Stimulated activated CD8-positive, alpha-beta memory T cell treated with anti-CD3 and anti-CD28 coated beads, Interleukin-4, amount 100 ng/mL, for 1 hour (primary cell): ENCODE measurements at places on chromosomes 1 and 21.

- no peak for DNase-seq
Observed at GRCh38 chr1:46673749-46674182, 2.1 kb downstream of the TEX38 start.

DNA sequence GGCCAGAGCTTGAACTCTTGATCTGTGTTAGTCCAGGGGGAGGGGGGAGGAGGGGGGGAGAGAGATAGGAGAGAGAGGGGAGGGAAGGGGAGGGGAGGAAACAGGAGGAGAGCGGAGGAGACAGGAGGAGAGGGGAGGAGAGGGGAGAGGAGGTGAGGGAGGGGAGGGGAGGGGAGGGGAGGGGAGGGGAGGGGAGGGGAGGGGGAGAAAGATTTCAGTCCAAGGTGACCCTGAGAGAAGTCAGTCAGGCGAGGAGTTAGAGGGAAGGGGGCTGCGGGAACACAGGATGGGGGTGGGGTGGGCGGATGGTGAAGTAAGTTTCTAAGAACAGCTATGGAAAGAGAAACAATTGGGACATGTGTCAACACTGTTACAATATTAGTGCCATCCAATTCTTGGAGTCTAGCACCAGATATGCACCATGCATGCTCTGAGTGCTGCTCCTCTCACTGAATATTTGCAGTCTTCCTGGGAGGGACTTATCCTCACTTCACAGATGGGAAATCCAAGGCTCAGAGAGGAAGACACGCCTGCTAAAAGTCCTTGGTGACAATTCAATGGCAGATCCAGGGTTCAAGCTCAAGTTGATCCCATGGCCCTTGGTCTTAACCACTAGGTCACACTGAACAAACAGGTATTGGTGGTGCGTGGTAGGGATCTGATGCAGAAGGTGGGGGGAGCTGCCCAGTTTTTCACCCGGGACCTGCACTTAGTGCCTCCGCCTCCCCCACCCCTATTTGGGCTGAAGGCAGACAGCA, 42.5 kb upstream of the ECE1 start:
- no peak for DNase-seq

DNA sequence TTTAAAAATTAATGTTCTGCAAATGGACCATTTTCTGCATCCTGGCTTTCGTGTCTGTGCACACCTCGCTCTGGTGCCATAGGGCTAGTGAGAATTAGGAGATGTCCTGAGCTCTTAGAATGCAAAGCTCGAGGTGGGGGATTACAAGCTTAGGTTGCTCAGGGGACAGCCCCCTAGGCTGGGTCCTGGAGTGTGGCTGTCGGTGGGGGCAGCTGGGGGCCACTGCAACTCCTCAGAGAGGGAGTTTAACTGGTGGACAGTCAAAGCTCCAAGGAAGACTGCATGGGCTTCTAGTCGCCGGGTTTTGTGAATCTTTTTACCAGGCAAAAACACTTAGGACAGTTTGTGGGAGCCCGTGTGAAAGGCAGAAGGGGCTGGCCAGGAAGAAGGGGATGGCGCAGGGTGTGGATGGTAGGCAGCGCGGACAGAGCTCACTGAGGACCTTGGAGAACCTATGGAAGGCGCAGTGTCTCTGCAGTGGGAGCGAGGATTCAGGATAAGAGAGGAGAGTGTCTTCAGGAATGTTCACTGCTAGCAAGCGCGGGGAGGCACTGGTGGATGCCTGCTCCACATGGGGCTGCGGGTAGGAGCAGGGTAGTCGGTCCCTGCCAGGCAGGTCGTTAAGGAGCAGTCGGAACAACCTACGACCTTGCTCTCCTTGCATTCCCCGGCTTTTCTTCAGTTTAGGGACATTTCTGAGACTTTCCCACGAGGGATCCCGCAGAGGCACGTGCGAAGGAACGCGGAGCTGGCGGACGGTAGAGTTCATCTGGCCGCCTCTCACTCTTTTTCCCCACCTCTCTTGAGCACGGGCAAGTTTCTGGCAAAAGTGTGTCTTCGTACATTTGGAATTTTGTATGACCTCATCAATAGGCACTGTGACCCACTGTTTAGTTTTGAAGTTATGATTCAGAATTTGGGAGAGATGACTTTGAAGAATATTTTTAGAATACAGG, 12.9 kb upstream of the KCNE1 start:
- no peak for DNase-seq

DNA sequence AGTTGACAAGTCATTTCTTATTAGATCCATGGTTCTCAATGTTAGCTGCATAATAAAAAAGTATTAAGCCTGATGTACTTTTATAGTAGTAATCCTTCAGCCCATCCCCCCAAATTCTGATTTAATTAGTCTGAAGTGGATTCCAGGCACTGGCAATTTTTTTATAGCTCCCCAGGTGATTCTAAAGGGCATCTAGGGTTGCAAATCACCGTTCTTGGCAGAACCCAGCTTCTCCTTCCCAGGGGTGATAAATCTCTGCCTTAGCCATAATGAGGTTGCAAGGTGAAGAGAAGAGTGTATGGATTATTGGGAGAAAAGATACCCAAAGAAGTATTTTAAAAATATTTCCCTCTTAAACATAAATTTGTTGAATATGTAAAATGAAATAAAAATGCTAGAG, 43.0 kb upstream of the RXRG start:
- no peak for DNase-seq

DNA sequence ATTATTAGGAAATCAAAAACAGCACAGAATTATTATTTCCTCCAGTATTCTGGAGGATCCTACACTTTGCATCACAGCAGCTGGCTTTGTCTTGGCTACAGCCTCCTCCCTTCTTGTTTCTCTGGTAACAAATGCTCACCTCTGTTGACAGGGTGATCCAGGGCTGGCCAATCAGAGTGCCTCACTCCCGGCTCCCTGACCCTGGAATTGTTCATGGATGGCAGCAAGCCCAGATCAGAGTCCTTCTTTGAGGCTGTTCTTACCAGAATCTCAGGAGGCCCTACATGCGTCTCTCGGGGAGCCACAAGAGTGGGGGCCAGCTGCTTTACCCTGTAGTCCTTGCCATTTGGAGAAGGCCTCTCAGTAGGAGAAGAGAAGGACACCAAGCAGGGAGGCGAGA, 48.4 kb upstream of the IGSF5 start:
- no peak for DNase-seq

DNA sequence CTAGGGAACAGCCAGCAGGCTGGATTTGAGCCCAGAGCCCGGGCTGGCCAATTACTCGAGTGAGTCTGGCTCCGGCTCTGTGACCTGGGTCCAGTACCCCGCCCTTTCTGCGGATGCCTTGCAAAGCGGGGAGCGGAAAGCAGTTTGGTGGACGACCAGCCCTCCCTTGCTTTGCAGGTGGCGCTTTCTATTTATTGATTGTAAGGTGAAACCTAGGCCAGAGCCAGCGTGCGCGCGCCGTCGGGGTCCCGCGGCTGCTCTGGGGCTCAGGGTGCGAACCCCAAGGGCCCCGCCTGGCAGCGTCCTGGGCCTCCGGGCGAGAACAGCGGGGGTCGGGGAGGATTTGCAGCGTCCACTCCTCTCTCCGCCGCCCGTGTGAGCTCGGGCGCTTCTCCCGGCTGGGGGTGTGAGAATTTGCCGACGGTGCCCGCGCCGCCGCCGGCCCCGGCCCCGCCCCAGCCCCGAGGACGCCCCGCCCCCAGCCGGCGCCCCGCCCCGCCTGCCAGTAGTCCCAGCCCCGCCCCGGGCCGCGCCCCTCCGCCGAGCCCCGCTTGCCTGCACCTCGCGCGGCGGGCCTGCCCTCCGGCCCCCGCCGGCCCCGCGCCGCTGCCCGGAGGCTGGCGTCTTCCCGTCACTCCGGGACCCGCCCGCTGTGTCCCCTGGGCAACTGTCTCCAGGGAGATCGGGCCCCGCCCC, 37.6 kb downstream of the PIK3CD start:
- DNase-seq: peak; percentile 76

- DNase-seq: no peak
Observed at GRCh38 chr1:245858022-245858721, 648.9 kb downstream of the SMYD3 start.

- DNase-seq: no peak
Observed at GRCh38 chr1:26058052-26058595, 9.3 kb downstream of the TRIM63 start.

GRCh38 chr1:33211972-33212371, 30.1 kb upstream of the TRIM62 start:
- DNase-seq: no peak

DNA sequence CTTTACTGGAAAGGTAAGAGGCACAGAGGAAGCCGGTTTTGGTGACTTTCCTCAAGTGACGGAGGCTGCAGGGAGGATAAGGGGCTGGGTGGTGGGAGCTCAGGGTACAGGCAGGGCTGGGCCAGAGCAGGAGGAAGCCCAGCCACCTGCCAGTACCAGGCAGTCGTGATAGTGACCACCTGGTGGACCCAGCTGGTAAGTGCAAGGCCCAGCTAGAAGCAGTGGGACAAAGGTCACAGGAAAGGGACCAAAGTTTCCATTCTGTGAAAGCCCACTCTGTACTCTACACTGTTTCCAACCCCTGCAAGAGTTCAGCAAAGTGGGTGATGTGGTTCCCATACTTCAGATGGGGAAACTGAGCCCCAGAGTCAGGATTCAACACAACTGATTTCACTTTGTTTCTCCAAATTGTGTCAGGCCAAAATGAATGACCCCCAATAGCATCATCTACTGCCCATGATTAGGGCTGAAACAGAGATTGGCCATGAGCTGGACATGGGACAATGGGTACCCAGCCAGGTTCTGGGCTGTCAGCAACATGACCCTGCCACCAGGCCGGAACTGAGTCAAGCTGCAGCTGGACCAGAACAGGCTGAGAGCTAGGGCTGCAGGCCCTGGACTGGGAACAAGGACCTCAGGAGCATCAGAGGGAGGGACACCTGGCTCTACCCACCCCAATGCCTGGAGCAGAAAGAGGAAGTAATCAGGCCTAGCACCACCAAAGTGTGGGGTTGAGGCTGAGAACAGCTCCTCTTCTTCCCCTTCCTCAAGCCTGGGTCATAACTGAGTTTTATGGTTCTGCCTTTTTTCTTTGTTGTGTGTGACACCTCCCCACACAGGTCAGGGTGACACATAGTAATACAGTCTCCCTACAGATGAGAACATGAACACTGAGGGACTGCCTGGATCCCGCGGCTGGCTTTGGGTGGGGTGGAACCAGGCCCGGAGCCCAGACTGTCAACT, 50.2 kb downstream of the KCNN3 start:
- no peak for DNase-seq

GRCh38 chr1:152013664-152014237, 20.1 kb upstream of the S100A10 start:
- no peak for DNase-seq

GRCh38 chr1:21931171-21932093, 5.7 kb downstream of the HSPG2 start:
- no peak for DNase-seq

DNA sequence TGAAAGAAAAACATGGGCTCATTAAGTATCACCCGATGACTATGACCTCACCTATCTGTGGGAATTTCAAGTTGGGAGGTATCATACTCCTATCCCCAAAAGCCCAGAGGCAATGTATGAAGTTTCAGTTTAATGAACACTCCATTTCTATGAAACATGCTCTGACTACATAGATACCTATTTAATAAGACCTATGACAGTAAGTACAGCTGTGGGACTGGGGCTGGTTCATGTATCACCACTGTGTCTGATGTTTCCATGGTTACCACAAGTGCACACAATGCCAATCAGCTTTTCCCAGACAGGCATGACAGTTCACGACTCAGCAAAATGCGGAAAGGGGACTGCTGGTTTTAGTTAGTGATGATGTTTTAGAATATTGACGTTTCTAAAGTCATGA, 167.7 kb downstream of the SIPA1L2 start:
- no peak for DNase-seq

DNA sequence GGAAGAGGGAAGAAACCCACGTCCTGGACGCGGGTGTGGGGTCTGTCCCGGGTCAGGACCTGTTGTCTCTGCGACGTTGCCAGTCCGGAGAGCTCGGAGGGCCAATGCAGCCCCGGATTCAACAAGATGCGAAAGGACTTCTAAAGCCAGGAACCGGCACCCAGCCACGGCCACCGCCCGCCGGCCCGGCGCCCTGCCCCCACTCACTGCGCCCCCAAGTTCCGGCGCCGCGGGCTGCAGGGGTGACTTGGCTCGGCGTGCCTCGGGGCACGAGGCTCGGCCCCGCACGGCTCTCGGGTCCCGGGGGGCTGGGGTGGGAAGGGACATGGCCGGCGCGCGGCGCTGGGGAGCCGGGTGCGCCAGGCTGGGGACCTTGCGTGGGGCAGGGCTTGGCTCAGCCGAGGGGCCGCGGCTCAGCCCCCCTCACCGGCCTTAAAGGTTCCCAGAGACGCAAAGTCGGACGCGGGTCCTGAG, 51.8 kb upstream of the H6PD start:
- DNase-seq: no peak

GRCh38 chr21:16389643-16390042, 659.9 kb downstream of the USP25 start:
- DNase-seq: no peak

DNA sequence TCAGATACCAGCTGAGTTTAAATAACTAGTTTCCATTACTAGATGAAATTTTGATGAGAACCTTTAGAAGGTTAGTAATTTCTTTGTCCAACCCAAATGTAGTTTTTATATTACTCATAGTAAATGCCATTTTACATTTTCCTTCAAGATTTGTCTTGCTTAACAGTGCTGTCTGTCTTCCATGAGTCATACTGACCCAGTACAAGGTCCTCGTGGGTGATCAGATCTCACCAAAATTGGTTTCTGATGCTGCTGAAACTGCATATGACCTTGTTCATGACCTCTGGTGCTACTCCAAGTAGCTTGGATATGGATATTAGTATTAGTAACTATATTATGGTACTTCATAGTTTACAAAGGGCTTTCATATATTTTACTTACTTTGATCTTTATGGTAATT, 207.1 kb downstream of the RYR2 start:
- no peak for DNase-seq

DNA sequence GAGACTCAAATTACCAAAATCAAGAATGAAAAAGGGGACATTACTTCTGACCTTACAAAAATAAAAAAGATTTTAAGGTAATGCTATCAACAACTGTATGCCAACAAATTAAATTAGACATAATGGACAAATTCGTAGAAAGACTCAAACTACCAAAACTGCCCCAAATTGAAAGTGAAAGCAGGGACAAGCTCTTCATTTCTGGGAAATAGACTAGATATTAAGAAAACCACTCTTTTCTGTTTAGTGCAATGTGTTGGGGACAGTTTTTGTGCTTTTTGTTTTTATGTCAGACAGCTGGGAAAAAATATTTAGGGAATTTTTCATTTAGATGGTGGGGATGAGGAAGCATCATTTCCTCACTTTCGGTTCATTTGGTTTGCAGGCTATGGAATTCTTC, 4.9 kb upstream of the GBP1 start:
- no peak for DNase-seq
